Stimulated activated CD8-positive, alpha-beta memory T cell treated with anti-CD3 and anti-CD28 coated beads, Interleukin-15, amount 100 ng/mL, for 4 hours (primary cell): ENCODE measurements at places on chromosomes 12 and 14.

DNA sequence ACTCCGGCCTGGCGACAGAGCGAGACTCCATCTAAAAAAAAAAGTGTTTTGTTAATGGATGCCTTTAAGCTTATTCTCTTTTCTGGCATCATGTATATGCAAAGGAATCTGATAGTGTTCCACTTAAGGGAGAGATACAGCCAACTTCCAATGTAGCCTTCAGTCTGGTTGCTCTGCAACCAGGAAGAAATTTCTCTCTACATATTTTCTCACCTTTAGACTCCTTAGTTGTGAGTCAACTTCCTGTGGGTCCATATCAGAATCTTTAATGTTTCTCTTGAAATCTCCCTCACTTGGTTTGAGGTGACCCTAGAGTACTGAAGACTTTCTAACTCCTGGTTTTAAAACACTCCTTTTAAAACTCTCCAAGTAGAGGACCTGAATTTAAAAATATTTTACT lies 340.4 kb downstream of the SLC6A15 start:
- DNase-seq: no peak

GRCh38 chr12:53052419-53053217 lies 2.8 kb downstream of the TNS2 start:
- DNase-seq: no peak

- no peak for DNase-seq
These were observed 14.3 kb downstream of the SERPINA10 start for GRCh38 chr14:94278731-94279130.

GRCh38 chr14:34297786-34298520 lies 164.1 kb downstream of the SPTSSA start:
- no peak for DNase-seq

DNA sequence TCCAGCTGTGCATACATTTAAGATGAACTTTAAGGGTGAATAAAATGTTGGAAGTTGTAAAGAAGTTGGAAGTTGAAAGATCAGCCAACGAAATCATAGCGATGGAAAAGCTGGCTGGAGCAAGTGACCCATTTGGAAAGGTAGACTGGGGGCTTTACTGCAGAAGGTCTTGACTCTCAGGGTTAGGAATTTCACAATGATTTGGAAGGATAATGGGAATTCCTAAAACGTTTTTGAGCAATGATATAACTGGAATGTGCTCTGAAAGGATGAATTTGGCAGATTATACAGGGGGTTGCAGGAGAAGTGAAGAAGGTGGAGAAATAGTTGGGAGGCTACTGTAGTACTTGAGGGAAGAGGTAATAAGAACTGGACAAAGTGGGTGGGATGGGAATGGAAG lies 27.4 kb downstream of the EMP1 start:
- no peak for DNase-seq

- DNase-seq: no peak
These were observed 155.4 kb upstream of the NEDD1 start for GRCh38 chr12:96751626-96752025.

- DNase-seq: no peak
These were observed 20.4 kb upstream of the TMEM229B start for GRCh38 chr14:67508956-67509355.

DNA sequence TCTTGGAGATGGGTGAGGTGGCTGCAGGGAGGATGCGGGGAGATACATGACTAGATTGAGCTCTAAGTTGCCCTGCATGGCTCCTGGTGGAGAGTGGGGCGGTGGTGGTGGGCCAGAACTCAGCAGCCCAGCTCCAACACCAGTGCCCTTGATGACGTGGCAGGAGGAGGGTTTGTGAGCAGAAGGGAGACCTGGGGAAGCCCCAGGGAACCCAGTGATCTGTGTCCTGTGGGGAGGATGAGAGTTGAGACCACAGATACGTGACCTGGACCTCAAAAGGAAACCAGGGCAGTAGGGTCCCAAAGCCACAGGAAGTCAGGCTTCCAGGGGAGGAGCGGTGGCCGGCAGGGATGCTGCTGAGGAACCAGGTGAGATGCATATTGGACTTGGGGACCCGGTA lies 989.1 kb upstream of the TMEM132C start:
- DNase-seq: no peak

GRCh38 chr12:22544038-22544979 lies at the start of gene C2CD5:
Gene C2CD5 (minus strand): TSS chr12:22544542. CDS start chr12:22544150, 392 bp downstream.
- DNase-seq: peak; percentile 86

DNA sequence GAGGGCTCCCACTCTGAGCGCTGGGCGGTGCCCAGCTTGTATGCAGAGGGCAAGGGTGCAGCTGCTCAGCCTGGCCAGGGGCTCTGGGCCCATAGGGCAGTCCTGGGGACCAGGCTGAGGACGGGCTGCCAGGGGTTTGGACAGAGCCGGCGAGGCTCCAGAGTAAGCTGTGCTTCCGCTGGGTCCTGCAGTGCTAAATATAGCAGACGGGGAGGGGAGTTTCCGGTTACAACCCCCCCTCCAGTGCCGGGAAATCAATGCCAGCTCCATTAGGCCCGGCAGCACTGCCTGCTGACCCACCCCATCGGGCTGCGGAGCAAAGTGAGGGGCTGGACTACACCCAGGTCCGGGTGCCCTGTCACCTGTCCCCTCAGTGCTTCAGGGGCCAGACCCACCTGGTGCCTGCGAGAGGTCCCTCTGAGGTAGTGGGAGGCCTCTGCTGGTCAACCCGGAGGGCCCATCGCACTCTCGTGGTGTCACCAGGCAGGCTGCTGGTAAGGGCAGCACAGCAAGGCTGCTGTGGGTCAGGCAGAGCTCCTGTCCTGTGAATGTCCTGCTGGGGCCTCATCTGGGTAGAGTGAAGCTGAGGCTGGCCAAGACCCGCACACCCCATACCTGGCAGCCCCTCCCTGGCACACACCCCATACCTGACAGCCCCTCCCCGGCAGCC lies 2.6 kb upstream of the JAG2 start:
- DNase-seq: no peak
